ENCODE measurements at places on chromosomes 12 and 14.
A peak's percentile ranks its signal among the peaks of the same experiment; 100 is the strongest.

DNA sequence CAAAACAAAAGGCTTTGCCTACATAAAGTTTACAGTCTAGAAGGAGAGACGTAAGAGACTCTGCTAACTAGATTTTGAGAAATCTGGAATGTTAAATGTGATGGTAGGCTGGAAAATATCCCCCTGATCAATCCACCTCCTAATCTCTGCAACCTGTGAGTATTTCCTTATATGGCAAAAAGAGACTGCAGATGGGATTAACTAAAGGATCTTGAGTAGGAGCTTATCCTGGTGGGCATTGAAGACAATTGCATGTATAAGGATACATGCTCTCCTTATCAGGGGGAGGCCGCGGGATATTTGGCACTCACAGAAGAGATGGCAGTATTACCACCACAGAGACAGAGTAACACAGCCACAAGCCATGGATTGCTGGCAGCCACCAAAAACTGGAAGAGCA, 95.2 kb downstream of the EGLN3 start:
- no peak for DNase-seq

GRCh38 chr14:22221508-22221907, 367.5 kb downstream of the DAD1 start:
- DNase-seq, result no peak

DNA sequence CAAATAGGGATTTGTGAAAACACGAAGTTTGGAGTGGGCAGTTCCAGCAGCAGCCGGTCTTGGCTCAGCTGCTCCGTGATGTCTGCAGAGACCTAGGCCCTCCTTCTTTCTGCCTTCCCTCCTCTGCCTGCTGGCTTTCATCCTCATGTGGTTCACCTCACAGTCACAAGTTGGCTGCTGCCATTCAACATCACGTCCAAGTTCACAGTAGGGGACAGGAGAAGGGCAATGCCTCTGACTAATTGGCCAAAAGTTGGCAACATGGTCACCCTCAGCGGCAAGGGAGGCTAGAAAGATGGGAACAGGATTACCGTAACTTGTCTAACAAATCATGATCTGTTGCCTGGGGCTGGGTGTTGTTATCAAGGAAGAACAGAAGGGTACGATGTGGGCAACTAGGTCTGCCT, 7.8 kb upstream of the CACNA2D4 start:
- DNase-seq, result no peak

DNA sequence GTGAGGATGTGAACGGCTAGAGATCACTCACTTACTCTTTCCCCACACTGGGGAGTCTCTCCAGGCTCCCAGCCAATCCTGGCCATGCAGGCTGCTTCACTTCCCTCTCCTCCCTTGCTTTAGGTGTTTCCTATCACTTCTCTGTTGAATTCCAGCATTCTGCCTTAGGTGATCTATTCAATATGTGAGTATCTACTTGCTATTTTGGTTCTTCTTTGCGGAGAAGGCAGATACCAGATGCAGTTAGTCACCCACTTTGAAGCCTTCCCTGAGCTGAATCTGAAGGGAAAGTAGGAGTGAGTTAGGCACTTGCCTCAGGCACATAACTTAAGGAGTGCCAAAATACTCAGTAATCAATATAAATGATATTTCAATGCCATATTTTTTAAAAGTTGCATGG, 36.0 kb upstream of the FAR2 start:
- DNase-seq, result peak; percentile 31

- no peak for DNase-seq
Observed at GRCh38 chr12:108214486-108214885, 85.4 kb downstream of the WSCD2 start.

- DNase-seq, result no peak
Observed at GRCh38 chr14:93938751-93939303, 11.7 kb downstream of the FAM181A start.

DNA sequence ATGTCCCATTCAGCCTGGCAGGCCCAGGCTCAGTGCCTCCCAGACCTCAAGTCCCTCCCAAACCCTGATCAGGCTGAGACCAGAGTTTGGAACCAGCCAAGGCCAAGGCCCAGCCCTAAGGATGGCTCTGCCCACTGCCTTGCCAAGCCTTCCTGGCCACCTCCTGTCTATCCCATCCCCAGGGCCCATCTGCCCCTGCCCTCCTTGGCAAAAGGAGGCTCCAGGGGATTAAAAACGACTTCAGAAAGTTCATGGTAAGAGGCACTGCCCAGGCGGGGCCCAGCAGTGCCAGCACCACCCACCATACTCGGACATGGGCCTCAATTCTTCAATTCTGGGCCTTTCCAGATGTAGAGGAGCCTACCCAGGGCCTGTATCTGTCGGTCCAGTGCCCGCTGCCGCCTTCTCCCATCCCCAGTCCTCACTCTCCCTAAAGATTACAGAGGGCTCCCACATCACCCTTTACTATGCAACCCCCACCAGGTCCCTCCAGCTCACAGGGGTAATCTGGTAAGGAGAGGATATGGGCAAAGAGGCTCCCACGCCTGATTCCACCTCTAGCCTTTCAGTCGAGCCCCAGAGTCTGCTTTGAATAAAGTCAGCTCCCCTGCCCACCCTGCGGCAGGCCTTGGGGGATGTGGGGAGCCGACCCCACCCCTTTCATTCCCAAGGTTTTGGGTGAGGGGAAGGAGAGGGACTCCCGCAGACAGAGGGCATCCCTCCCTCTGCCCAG, 932 bp downstream of the ADCY6 start:
- DNase-seq, result no peak

- peak; percentile 92 for DNase-seq
Observed at GRCh38 chr14:97771340-97772045, 974.3 kb downstream of the VRK1 start.

DNA sequence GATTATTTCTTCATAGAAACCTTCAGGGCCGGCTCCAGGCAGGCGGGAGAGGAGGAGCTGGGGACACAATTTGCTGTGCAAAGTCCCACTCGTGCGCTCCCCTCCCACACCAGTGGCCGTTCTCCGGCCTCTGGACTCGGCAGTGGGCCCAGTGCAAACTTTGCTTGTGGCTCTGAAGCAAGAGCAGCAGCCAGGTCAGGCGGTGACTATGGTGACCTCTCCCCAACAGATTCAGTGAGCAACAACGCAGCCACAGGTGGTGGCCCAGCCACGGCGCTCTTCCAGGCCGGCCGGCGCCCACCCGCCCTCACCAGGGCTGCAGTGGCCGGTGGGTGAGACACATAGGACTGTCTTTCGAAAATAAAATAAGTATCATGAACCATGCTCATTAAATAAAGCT, 29.5 kb downstream of the VPS37B start:
- DNase-seq, result no peak

- DNase-seq, result no peak
Observed at GRCh38 chr12:59164226-59164625, 243.9 kb upstream of the LRIG3 start.

- no peak for DNase-seq
Observed at GRCh38 chr12:4960030-4960429, 50.3 kb downstream of the KCNA1 start.

DNA sequence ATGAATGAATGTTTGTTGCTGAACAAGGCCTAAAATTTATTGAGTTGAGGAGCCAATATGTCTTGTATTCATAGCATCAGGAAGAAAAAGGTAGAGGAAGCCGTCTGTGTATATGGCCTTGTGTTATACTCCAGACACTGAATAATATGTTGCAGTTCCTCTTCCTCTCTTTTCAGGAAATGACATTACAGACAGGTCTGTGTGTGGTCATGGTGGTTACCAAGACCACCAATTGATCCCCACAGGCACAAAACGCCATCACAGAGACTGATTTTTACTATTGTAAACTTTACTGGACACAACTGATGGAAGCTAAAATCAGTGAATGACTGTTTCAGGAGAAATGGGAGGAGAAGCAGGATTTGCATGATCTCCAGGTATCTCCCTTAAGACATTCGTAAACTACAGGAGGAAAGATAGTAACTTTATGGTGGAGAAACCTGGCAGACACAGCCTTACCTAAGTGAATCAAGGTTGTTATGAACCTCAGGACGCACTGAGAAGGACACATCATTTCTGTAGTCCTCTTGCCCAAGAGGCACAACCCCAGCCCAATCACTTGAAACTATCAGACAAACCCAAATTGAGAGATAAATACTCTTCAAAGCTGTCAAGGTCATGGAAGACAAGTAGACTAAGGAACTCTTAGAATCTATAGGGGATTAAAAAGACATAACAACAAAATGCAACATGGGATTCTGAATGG, 334.1 kb upstream of the RGS6 start:
- DNase-seq, result no peak

DNA sequence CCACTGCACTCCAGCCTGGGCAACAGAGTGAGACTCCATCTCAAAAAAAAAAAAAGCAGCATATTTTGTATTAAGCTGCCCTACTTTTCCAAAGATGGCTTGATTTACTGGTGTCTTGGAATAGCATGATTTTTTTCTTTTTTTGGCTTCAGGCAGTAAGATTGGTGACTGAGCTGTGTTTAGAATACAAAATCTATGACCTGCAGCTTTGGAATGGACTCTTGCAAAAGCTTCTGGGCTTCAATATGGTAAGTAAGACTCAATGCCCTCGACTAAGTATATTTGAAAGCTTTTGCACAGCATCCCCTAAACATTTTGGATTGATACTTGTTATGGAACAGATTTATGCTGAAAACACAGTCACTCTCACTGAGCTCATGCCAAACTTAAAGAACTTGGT, 87.8 kb downstream of the KNTC1 start:
- DNase-seq, result no peak

DNA sequence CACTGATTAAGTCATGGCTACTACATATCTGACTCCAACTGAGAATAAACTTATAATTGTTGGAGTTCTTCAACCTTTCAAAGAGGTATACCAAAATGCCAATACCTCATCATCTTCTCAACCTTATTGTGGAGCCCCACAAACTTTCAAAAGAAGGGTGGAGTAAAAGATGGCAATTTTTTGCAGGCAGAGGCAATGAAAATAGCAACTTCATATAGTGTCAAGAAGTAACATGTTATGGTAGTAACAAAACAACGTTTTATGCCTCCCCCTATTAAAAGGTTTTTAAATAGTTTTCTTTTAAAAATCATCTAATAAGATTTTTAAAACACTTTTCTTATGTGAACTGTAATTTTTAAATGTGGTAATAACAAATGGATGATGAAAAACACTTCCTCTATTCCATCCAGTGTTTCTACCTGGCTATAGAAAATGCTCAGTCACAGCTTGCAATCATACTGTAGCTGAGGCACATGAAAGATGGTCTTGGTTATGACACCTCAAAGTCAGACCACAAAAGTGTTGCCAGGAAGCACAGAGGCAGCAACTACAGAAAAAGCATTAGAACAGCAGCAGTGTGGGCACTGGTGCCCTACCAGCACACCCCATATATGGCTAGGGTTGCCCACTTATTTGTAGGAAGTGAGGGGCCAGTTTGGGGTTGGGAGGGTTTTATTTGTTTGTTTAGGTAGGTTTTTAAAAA, 7.0 kb downstream of the PPP1R12A start:
- DNase-seq, result no peak

DNA sequence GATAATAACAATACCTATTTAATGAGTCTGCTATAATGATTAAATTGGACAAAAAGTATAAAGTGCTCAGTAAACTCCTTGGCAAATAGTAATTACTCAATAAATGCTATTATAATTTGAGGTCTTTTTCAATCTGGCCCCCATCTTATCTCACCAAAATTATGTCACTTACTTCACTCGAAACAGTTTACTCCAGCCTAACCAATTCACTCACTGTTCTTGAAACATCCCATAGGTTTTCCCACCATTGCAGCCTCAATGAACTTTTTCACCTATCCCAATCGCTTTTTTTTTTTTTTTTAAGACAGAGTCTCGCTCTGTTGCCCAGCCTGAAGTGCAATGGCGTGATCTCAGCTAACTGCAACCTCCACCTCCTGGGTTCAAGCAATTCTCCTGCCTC, 17.5 kb upstream of the PRKAG1 start:
- DNase-seq, result no peak

DNA sequence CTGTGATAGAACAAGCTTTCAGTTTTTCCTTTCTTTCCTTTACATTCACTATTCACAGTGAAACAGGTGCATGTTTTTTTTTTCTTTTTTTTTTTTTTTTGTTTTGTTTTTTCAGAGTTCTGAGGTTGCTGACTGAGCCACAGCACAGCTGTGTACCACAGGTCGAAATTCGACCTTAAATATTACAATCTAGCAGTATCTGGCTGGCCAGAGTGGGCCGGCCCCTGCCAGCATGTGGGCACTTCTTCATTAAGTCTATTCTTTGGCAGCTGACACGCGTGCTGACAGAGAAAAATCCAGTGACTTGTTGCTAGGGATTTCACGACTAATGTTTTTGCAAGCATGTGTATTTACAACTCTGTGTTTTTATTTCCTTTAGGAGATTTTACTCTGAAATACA, 33.9 kb downstream of the FBXO33 start:
- DNase-seq, result no peak

GRCh38 chr12:92625639-92626310, 77.0 kb upstream of the PLEKHG7 start:
- no peak for DNase-seq

DNA sequence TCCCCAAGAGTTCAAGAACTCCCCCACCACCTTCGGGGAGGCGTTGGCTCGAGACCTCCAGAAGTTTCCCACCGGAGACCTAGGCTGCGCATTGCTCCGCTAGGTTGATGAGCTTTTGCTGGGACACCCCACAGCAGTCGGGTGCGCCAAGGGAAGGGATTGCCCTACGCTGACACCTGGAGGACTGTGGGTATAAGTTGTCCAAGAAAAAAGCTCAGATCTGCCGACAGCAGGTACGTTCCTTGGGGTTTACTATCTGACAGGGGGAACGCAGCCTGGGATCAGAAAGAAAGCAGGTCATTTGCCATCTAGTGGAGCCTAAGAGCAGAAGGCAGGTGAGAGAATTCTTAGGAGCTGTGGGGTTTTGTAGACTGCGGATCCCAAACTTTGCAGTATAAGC, 98.8 kb downstream of the FRMD6 start:
- no peak for DNase-seq

GRCh38 chr12:127448906-127449305, 818.1 kb upstream of the TMEM132C start:
- no peak for DNase-seq

DNA sequence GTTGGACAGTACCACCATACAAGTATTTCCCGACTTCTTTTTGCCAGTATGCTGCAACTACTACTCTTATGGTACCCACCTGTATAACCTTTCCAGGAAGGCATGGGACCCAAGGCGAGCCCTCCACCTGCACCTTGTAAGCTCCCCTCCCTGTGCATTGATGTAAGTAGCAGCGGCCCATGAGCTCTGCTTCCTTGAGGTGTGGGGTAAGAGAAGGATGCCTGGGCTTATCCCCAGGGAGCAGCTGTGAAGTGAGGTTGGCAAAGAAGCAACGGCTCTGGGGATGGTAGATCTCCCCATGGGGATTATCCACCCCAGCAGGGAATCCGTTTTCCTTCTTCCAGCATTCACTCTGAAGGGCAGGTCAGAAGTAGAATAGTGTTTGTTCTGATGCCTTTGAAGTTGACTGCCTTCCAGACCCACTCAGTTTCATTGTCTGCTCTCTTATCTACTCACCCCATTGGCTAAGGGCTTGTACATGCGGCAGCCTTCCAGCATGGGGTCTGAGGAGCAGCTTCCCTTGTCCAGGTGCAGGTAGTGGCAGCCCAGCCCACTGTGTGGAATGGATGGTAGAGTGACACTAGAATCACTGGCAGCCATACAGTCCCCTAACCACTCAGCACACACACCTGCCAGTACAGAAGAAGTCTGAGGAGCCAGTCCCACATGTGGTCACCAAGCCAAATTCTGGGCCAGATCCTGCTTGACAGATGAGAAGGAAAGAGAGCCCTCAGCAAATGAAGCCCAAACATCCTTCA, 3.4 kb downstream of the CIROP start:
- DNase-seq, result no peak
